Stomach (tissue), 19 donors: ENCODE measurements at places on chromosomes 1 and 21. TPM values are rescaled to one million over a fixed set of nuclear protein-coding genes. Genes with fewer than 3 reads are reported as not detected.
A peak's percentile ranks its signal among the peaks of the same experiment; 100 is the strongest.

GRCh38 chr1:157653494-157653873 lies 47.1 kb downstream of the FCRL3 start:
- H3K4me1 ChIP-seq: no peaks in the 10 kb centered on the region
- no peak overlapping the region for H3K27ac ChIP-seq
- no peak for DNase-seq
- no peak overlapping the region for H3K4me3 ChIP-seq
- peaks cover 7% of the 10 kb centered on the region for H3K27me3 ChIP-seq
- no peaks in the 10 kb centered on the region for H3K36me3 ChIP-seq

DNA sequence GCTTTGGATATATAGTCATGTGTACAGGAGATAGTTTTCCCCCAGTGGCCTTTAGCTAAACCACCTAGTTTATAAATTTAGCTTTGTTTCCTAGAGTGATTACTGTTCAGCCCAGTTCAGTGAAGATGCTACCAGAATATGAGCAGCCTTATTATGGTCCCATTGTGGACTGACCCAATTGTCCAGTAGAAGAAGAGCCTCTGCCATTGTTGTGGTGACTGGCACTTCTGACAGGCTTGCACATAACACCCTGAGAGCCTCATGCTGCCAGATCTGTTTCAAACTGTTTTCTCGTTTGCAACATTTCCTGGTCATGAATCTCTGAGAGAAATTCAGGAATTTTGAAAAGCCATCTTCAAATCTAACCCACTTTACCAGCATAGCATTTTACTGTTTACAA lies 20.6 kb downstream of the KPNA6 start:
- H3K27ac ChIP-seq: no peak overlapping the region
- H3K4me1 ChIP-seq: peaks cover 51% of the 10 kb centered on the region
- DNase-seq: no peak
- no peaks in the 10 kb centered on the region for H3K36me3 ChIP-seq
- H3K4me3 ChIP-seq: no peak overlapping the region
- no peaks in the 10 kb centered on the region for H3K27me3 ChIP-seq

DNA sequence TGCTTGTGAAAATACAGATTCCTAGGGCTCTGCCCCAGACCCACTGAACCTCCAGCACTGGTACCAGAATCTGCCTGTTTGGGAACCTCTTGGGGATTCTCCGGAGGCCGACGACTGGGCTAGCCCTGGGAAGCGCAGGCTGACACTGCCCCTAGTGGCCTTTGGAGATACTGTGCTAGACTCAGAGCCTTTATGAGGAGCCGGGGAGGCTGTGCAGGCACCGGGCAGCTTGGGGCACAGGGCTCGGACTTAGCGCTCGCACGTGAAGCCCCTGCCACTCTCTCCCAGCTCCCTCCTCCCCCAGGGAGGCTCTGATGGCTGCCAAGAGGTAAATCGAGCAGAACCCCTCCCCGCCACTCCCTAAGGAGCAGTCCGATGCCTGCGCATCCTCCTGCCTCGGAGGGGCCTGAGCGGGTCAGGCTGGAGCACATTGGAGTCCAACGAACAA lies 144.6 kb upstream of the TNR start:
- no peak overlapping the region for H3K4me3 ChIP-seq
- H3K27me3 ChIP-seq: no peaks in the 10 kb centered on the region
- no peak overlapping the region for H3K27ac ChIP-seq
- H3K36me3 ChIP-seq: no peaks in the 10 kb centered on the region
- H3K4me1 ChIP-seq: no peaks in the 10 kb centered on the region

Gene LEFTY1
- polyA plus RNA-seq: 0.73 TPM

Gene SGIP1
- polyA plus RNA-seq: 1.2 TPM

DNA sequence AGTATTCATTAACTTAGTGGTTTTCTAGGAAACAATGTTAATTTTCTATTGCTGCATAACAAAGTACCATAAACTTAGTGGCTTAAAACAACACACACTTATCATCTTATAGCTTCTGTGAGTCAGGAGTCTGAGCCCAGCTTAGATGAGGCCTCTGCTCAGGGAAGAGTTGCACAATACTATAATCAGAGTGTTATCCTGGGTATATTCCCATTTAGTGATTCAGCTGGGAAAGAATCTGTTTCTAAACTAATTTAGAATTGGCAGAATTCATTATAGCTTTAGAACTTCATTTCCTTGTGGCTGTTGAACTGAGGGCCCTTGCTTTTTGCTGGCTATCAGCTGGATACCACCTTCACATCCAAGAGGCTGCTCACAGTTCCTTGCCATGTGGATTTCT lies 515.5 kb downstream of the BRINP3 start:
- H3K4me1 ChIP-seq: no peaks in the 10 kb centered on the region
- H3K4me3 ChIP-seq: no peak overlapping the region
- no peaks in the 10 kb centered on the region for H3K27me3 ChIP-seq
- no peak overlapping the region for H3K27ac ChIP-seq

GRCh38 chr1:151199873-151200581 lies 1.7 kb downstream of the PIP5K1A start:
- no peak for DNase-seq
- peak overlapping the region; percentile 45 for H3K27ac ChIP-seq
- H3K27me3 ChIP-seq: no peaks in the 10 kb centered on the region
- H3K36me3 ChIP-seq: peaks cover 23% of the 10 kb centered on the region
- peak overlapping the region; percentile 73 for H3K4me3 ChIP-seq
- H3K4me1 ChIP-seq: peaks cover 39% of the 10 kb centered on the region

DNA sequence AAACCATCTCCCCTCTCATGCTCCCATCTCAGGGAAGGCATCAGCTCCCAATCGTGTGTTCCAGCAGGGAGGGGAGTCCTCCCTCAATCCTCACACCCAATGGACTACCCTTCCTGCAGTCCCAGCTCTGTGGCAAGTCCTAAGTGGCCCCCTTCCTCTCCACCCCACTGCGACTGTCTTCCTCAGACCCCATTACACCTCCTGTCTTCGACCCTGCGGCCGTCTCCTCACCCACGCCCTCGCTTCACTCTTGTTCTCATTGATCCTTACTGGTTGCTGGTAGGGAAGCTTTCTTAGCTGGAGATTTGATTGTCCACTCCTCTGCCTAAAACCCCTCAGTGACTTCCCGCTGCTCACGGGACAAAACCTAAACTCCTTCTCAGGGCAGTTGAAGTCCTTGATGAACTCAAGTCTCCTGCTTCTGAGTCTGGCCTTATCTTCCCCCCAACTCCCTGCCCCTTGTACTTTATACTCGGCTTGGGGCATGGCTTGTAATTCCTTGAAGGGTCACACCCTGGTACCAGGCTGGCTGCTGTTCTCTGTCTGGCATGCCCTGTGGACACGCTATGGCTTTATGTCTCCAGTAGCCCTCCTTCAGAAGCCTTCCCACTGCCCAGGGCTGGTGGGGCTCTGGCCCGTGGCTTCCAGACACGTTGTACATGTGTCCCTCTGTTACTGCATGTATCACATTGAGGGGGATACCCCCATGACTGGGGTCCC lies 2.3 kb upstream of the EPS8L3 start:
- H3K27me3 ChIP-seq: no peaks in the 10 kb centered on the region
- H3K4me3 ChIP-seq: no peak overlapping the region
- H3K36me3 ChIP-seq: no peaks in the 10 kb centered on the region

Gene LGR6
- 0.15 TPM for polyA plus RNA-seq

Gene BARHL2
- polyA plus RNA-seq: not detected

Gene S1PR1
- 11.6 TPM for polyA plus RNA-seq

DNA sequence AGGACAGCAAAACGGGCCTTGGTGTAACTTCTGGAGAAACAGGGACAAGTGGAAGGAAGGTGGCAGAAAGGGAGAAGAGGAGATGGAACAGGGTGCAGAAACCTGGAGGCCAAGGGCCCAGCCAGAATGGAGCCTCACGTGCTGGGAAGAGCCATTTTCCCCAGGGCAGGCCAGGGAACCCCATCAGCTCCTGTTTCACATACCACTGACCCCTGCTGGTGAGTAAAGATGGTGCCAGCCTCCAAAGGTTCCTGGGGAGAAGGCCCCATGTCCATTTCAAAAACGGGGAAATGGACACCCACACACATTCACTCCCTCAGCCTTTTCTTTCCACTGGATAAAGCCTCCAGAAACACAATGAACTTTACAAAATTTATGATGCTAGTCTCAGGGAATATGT lies 57.6 kb upstream of the JUN start:
- H3K36me3 ChIP-seq: no peaks in the 10 kb centered on the region
- H3K4me1 ChIP-seq: no peaks in the 10 kb centered on the region
- H3K27ac ChIP-seq: no peak overlapping the region
- DNase-seq: no peak
- no peak overlapping the region for H3K4me3 ChIP-seq

Gene SLC45A1
- 1.6 TPM for polyA plus RNA-seq
